Sciatic nerve (tissue), 2 donors: ENCODE measurements at places on chromosomes 3 and 15.

DNA sequence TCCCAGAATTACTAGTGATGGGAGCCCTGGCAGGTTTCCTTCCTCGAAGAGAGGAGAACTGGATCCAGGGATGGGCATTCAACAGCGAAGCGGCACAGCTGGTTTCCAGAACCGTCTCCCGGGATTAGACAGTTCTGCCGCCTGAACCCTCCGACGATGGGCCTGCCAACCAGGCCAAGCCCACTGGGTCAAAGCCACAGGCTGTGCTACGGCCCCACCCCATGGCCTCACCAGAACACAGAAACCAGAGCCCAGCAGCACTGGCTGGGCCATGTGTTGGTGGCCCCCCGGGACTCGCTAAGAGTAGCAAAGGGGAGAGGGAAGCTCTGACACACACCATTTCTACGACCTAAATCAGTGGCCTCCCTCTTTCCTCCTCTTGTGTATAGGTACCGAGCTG, 2.2 kb downstream of the C15orf62 start:
- no peak for DNase-seq

GRCh38 chr15:62052713-62053112, 7.5 kb downstream of the VPS13C start:
- DNase-seq = no peak

DNA sequence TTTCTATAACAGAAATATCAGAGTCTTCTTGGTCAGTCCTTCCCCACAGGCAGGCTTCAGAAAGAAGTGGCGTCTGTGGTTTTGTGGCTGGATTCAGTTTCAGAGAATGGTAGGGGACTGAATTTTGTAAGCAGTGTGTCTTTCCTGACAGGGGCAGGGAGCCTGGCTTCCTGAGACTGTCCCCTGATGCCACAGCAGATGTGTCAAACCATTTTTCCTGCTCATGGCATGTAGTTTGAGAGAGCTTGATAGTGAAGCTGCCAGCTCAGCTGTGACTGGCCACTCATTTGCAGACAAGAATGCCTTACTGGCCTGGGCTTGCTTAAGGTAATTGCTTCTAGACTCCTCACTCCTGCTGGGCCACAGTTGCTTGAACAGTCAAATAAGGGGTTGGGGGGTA, 26.4 kb downstream of the LARS2 start:
- no peak for DNase-seq

DNA sequence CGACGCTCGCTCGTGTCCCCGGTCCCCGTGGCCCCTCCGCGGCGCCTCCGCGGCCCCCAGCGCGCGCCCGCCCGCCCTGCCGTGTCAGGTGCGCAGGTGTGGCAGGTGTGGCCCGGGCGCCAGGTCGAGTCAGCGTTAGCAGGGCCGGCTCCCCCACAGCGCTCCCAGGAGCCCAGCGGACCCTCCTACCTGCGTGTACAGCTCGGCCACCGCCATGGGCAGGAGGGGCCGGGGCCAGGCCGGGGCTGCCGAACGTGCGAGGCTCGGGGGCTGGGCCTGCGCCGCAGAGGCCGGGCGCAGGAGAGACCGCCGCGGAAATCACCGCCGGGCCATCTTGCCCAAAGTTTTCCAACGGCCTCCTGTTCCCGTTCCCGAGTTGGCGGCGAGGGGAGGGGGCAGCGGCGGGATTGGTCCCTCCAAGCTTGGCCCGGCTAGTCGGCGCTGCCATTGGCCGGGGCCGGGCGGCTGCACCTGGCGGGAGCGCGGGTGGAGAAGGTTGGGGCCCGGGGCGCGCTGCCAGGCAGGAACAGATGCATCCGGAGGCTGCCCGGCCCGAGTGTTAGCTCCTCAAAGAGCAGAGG, at the start of gene MYO5C:
Gene MYO5C, minus strand, starts transcription at position 384 of the 581 bp plus-strand sequence. Its CDS starts 168 bp downstream, at position 216.
- peak; percentile 69 for DNase-seq

DNA sequence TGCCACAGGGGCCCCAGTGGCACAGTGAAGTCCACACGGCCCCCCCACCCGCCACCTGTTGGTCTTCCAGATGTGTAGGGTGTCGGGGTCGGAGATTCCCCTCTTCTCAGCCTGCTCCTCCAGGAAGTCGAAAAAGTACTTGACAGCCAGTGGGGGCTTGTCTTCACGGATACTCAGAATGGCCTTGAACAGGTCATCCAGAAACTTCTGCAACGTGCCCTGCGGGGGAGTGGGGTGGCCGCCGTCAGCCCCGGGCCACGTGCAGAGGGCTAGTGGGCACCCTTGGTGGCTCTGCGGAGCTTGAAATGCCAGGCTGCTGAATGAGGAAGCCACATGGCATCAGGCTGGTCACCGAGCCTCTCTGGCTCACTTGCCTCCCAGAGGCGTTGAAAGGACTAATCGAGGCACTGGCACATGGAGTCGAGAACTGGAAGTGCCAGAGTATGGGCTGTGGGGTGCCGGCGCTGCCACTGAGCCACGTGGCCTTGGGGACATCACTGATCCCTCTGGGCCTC, 16.6 kb downstream of the H1-8 start:
- DNase-seq = no peak

GRCh38 chr3:149352556-149352955, 19.1 kb upstream of the TM4SF18 start:
- peak; percentile 67 for DNase-seq

- DNase-seq = no peak
Measured at GRCh38 chr3:115685097-115685496, 61.8 kb downstream of the GAP43 start.

GRCh38 chr3:188513662-188514328, 359.8 kb downstream of the LPP start:
- DNase-seq = no peak

GRCh38 chr15:84982301-84982920, 755 bp downstream of the PDE8A start:
- DNase-seq = peak; percentile 68

DNA sequence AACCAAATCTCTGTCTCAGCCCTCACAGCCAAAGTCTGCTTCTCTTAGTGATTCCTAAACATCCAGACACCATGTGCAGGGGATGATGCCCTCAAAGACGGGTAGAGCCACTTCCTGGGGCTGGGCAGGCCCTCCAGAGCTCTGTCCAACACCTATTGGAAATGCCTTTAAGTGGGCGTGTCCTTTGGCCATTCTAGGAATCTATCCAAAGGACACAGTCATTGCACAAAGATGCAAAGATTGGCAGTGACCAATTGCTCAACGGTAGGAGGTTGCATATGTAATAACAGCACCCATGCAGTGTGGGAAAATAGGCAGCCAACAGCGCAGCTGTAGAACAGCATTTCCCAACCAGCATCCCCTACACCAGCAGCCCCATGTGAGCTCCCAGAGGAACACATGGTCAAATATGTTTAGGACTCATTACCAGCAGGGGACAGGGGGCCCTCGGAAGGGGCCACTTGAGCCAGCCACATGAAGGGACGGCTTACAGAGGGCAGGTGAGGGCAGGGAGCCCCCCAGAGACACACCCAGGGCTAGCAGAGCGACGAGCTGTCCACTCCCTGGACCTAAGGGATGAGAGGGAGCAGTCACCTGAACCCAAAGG, 142.8 kb upstream of the IQSEC1 start:
- DNase-seq = no peak
